Upper lobe of left lung (tissue), 6 donors: ENCODE measurements at places on chromosomes 4 and X.

DNA sequence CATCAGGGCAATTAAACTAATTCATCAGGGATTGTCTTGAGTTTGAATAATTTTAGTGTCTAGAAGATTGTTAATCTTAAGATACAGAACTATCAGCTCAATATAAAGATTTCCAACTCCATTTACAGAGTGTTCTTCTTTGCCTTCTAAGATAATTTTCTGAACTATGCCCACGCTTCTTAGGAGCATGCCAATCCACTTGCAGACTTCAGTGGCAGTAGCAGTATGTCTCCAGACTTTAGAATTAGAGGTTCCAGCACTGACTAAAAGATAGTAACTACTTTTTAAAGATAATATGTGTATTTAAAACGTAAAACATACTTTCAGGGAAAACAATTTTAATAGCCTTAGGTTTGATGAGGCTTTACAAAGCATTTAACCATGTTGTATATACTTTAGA is 34.2 kb upstream of the GALNT7 start:
- DNase-seq = no peak

- DNase-seq = no peak
Measured at GRCh38 chrX:15838017-15838416, 16.6 kb downstream of the AP1S2 start.

DNA sequence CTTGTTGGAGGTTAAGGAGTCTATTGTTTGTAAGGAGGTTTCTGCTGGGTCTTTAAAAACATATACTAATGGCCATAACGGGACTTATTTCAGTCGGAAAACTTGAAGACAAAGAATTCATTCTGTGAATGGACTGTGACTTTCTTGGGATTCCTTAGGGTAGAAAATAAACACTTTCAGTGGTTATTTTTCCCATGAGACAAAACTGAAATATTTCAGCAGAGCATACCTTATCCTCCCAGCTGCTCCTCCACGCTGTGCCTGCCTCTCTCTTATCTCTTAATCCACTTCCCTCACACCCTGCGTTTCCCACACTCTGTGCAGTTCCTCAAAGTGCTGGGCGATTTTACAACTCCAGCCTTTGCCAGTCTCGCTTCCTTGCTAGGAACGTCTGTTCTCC is 47.1 kb upstream of the SORBS2 start:
- DNase-seq = no peak

- DNase-seq = no peak
Measured at GRCh38 chr4:55682295-55682694, 46.2 kb upstream of the NMU start.

DNA sequence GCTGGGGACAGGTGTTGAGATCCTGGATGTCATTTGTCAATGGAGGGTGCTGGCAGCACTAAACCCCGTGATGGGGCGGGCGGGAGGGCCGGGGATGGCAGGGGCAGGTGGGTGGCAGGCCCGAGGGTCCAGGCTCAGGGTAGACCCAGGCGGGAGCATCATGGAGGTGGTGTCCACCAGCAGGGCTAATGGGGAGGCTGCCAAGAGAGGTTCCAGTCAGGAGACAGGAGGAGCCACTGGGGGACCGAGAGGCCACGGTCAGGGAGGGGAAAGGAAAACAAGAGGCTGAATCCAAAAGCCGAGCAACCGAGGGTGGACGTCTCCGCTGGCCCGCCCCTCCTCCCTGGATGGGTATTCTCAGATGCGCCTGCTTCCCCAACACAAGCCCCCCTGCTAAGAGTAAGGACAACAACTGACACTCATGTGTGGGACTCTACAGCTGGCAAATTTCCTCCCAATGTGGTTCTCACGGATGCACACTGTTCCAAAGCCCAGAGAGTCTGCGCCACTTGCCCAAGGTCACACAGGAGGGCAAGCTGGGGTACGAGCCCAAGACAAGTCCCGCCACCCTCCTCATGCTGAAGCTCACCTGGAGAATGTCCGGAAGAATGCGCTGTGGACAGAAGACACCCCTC is 132.0 kb downstream of the CPZ start:
- peak; percentile 68 for DNase-seq

DNA sequence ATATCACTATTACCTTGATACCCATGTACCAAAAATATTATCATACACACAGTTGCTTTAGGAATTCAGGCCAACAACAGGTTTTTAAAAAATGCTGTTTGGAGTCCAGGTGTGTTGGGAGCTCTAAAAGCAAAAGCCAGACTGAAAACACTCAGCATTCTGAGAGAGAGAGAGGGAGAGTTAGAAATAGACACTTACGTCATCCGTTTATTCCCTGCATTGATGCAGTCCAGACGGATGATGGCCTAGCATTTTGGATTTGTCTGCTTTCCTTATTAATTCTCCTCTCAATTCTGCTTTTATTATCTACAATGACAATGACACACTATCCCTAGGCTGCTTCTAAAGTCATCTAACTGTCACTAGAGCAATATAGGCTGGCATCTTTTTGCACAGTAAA is 358.3 kb upstream of the BOD1L1 start:
- no peak for DNase-seq

GRCh38 chrX:139890991-139891700 is 41.7 kb downstream of the ATP11C start:
- DNase-seq = no peak

GRCh38 chrX:114046695-114047279 is 537.1 kb upstream of the HTR2C start:
- no peak for DNase-seq

DNA sequence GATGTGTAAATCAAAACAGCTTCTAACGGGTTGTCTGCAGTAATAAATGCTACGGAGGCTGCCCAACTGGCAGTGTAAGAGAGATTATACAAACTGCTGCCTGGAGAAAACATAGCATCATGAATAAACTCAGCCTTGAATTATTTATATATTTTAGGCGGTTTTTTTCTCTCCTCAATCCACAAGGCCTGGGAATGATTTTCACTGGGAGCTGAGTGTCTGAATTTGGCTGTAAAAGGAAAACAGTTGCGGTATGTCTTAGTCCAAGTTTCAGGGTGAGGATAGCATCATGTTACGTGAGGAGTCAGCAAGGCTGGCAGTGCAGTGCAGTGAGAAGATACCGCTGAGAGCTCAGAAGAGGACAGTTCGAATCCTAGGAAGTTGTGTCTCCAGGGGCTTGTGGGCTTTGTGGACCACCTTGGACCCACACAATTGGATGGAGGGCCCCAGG is 291.5 kb upstream of the BOD1L1 start:
- no peak for DNase-seq

DNA sequence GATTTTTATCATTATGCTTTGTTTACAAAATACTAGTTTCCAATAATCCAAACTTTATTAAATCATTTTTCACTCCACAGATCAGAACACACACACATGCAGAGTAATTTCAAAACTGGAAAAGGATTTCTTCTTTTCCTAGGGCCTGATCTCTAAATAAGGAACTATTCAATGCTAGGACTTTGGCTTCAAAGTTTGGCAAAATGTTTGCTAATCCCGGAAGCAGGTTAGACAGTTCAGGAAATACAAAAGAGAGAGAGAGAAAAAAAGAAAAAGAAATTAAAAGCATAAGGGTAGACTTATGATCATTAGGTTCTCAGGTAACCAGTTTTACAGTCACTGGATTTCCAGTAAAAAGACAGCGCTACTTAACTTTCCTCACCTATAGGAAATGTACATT is 211.0 kb downstream of the DCLK2 start:
- DNase-seq = no peak

GRCh38 chr4:1255151-1255550 is 6.2 kb upstream of the CTBP1 start:
- no peak for DNase-seq
